ENCODE measurements at places on chromosomes 12 and 14. TPM values are rescaled to one million over a fixed set of nuclear protein-coding genes. Genes with fewer than 3 reads are reported as not detected.

Gene PLEKHG7
- total RNA-seq = not detected

Gene HCAR1
- total RNA-seq = under 0.01 TPM

Gene KRT2
- not detected for total RNA-seq

Gene VWF
- 1,224 TPM for total RNA-seq

Gene KCNH3
- under 0.01 TPM for total RNA-seq

Gene RPGRIP1
- total RNA-seq = not detected

Gene IFNG-AS1
- total RNA-seq = not detected

Gene CACNA1C
- not detected for total RNA-seq

Gene PPFIA2
- total RNA-seq = not detected

Gene FGF23
- total RNA-seq = not detected

Gene EEA1
- 14.0 TPM for total RNA-seq

Gene NAA25
- total RNA-seq = 23.9 TPM

Gene PPP1R1A
- not detected for total RNA-seq

Gene KLRC3
- not detected for total RNA-seq

Gene HOXC12
- not detected for total RNA-seq

Gene KCNH5
- under 0.01 TPM for total RNA-seq

Gene FOXG1
- total RNA-seq = not detected

Gene RAPGEF3
- total RNA-seq = 26.9 TPM

Gene PSMB11
- total RNA-seq = not detected

Gene CYP46A1
- 0.09 TPM for total RNA-seq

Gene VRTN
- not detected for total RNA-seq

Gene MAP3K9
- total RNA-seq = under 0.01 TPM

Gene GRIP1
- total RNA-seq = 0.09 TPM

Gene ANKLE2
- 63.6 TPM for total RNA-seq

Gene SOAT2
- not detected for total RNA-seq

Gene DDX47
- 75.1 TPM for total RNA-seq

Gene RPS6KL1
- 6.1 TPM for total RNA-seq

Gene PRIMA1
- total RNA-seq = not detected

Gene DLGAP5
- total RNA-seq = 57.8 TPM

Gene IL26
- not detected for total RNA-seq

Gene AKAP5
- 0.36 TPM for total RNA-seq

Gene SYT1
- total RNA-seq = 1.7 TPM

Gene SLC7A8
- total RNA-seq = 0.63 TPM
